Jurkat, Clone E6-1 (cell line): ENCODE measurements at places on chromosomes 12 and 14.

- no peak for DNase-seq
Measured at GRCh38 chr14:81342850-81343580, 57.1 kb downstream of the STON2 start.

- no peak for DNase-seq
Measured at GRCh38 chr12:110613071-110613770, 708 bp upstream of the TCTN1 start.

DNA sequence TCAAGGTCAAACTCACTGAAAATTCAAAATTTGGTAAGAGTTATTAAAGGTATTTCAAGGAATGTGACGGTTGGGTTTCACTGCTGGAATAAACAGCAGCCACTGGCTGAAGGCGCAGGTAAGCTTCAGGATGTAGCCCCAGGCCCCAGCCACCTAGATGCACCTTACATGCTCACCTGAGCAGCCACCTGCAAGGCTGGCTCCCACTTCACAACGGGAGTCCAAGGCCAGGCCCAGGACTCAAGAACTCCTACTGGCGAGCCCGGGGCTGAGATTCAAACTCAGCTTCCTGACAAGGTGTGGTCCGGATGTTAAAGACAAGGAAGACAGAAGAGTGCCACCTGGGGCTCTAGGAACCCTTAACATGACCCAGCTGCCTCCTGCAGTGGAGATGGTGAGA is 78.4 kb downstream of the ITPK1 start:
- no peak for DNase-seq

DNA sequence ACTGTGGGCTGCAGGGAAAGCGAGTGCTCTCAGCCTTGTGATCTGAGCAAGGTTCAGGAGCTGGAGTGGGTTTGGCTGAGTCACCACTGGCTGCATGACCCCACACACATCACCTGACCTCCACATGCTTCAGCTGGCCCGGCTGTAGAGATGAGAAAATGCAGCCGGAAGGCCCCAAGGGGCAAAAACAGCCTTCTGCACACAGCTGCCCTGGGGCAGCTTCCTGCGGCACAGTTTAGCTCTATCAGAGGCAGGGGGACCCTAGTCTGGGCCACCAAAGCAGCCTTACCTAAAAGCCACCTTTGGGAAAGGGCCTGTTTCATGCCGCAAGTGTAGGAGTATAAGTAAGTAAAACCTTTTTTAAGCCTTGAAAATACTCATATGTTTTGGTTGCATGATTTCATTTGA is 123.3 kb downstream of the SSPN start:
- DNase-seq, result no peak

- DNase-seq, result no peak
Measured at GRCh38 chr12:86249276-86249675, 6.9 kb downstream of the MGAT4C start.

GRCh38 chr14:75533791-75534555 is 11.7 kb downstream of the BATF start:
- no peak for DNase-seq

DNA sequence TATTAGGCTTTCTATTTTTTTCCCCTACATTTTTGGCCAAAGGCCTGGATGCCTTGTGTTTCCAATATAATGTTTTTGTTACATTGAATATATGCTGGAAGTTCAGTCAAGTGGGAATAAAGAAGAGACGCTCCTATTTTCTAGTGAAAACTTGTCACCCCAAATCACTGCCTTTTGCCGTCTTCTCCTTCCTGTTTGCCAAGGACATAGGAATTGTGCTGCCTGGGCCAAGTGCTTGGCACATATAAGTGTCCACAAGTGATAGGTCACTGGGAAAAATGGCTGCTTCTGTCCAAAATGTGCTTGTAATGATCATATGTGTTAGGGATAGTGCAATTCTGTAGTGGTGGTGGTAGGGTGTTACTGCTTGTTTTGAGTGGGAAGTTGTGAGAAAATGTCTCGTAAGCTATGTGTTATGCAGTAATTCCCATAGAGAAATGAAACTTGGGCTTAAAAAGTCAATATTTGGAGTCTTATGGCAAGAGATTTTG is 11.6 kb upstream of the KCNJ8 start:
- no peak for DNase-seq

DNA sequence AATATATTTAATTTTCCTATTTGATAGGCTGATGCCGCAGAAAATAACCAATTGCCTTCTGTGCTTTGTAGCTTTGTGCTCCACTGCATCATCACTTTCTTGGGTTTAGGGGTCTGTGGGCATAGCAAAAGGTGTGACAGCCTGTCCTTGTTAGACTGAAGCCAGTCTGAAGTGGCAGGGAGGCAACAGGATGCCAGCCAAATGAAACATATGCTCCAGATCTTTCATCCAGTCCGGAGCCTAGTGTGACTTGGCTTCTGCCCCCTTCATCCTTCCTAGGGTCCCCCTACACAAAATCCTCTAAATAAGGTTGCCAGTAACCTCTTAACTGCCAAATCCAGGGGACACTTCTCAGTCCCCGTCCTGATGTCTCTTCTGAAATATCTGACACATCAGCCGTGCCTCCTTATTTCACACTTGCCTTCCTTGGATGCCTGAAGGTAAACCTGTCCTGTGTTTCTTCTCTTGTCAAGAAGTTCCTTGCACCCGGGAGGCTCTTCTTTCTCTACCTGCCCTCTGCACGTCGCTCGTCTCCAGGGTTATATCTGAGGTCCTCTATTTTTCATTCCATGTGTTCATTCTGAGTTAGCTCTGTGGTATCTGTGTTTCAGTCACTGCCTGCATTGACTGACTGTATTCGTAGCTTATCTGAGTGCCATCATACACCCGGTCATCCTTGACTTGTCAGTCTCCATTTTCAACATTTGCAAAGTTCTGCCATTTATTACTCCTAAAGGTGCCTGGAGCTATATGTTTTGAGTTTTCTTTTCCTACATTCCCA is 47.8 kb downstream of the HMGA2 start:
- DNase-seq, result no peak

- DNase-seq, result no peak
Measured at GRCh38 chr12:15787778-15788177, 1.4 kb downstream of the EPS8 start.

- DNase-seq, result peak; percentile 80
Measured at GRCh38 chr14:24036169-24036962, 15.4 kb upstream of the CARMIL3 start.

- DNase-seq, result no peak
Measured at GRCh38 chr12:92629349-92630065, 73.3 kb upstream of the PLEKHG7 start.

DNA sequence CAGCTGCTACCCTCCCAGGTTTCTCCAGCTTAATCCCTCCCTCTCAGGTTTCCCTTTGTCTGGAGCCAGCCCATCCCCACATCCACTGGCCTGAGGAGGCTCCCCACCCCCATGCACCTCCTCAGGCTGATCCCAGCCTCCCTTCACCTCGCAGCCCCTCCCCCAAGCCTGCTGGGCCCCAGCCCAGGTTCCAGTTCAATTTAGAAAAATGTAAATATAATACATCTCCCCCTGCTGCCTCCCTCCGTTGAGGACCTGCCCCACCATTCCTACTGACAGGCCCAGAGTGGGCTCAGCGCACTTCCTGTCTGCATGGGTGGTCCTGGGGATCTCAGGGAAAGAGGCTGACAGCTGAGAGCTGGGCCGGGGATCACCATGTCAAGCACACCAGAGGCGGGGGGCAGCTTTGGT is 155.8 kb downstream of the NTF3 start:
- DNase-seq, result no peak

GRCh38 chr14:33931461-33931860 is 19.4 kb downstream of the EGLN3 start:
- DNase-seq, result no peak

- DNase-seq, result no peak
Measured at GRCh38 chr12:22740656-22741355, 115.8 kb downstream of the ETNK1 start.

- DNase-seq, result no peak
Measured at GRCh38 chr12:110337912-110338710, 57.1 kb downstream of the ATP2A2 start.

- no peak for DNase-seq
Measured at GRCh38 chr12:64840949-64841717, 16.7 kb downstream of the TBC1D30 start.

DNA sequence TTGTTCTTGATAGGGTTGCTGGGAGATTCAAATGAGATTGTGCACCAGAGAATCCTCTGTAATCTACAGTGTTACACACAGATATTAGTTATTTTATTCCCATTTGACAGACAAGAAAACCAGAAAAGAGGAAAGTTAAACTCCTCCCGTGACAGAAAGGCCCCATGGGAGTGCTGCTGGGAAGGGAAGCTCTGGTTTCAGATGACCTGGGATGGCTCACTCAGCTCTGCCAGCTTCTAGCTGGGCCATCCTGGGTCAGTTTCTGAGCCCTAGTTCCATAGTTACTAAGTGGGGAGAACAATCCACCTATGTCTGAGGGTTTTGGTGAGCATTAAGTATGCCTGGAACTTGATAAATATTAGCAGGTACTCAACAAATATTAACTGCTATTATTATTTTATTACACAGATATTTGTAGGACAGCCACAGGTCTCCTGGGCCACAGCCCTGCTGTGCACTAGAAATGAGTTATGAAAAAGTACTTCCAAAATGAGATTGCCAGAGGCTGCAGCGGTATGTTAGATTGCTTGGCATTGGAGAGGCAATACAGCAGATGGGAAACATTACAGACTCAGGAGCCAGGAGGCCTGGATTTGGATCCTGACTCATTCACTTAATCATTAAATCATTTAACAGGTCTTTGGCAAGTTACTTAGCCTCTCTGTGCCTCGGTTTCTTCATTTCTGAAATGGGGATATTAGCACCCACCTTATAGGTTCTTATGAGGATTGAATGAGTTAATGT is 47.1 kb upstream of the STON2 start:
- DNase-seq, result no peak
